Stimulated activated CD4-positive, alpha-beta T cell treated with anti-CD3 and anti-CD28 coated beads, Interleukin-2, amount 100 ng/mL, for 4 hours (primary cell): ENCODE measurements at places on chromosomes 5 and 9.

GRCh38 chr5:131947445-131947844 lies 2.0 kb upstream of the MEIKIN start:
- DNase-seq: no peak

GRCh38 chr5:105812304-105812703 lies 1858.4 kb downstream of the EFNA5 start:
- DNase-seq: no peak

- no peak for DNase-seq
Measured at GRCh38 chr9:131963072-131964030, 116.3 kb downstream of the MED27 start.

- DNase-seq: no peak
Measured at GRCh38 chr5:125409861-125410536, 663.6 kb upstream of the ZNF608 start.

DNA sequence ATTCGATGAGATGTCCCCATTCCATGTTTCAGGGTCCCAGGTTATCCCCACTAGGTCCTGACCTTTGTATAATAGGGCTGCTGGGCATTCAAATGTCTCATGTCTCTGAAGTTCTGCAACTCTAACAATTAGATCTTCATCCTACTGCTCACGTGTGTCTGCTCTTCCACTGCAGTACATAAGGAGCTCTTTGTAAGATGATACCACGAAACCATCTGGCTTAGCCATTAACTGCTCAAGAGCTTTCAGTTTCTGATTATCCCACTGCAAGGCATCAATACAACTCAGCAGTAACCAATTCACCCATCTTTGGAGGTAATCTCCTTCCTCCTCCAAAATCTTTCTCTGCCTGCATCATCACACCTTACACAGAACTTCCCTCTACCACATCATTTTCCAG lies 49.9 kb upstream of the PPP2CA start:
- no peak for DNase-seq

DNA sequence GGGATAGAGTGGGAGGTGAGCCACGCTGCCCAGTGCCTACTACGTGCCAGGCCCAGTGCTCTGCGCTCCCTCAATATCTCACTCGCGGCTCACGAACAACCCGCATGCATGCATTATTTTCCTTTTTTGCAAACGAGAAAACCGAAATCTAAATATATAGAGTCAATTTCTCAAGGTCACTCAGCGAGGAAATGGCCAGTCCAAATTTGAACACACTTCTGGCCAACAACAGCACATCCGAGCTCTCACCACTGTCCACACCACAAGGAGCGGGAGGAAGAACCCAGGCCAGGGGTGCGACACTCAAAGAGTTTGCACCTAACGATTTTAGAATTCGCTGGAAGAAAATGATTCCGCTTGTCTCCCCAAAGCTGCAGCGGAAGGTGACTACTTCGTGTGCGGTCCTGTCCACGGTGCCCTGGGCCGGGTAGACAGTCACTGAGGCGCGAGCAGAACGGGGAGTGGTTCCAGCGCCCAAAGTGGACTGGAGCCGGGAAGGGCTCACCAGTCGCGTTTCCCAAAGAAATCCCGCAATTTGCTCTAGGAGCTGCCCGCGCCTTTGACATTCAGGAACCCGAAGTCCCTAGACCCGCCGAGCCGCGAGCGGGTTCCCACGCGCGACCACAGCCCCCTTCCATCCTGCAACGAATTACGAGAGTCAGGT lies 1.1 kb upstream of the TLX3 start:
- no peak for DNase-seq

- DNase-seq: no peak
Measured at GRCh38 chr5:132095424-132095972, 21.9 kb downstream of the CSF2 start.
